Endodermal cell (in vitro differentiated cells): ENCODE measurements at places on chromosomes 12 and 14. TPM values are rescaled to one million over a fixed set of nuclear protein-coding genes. Genes with fewer than 3 reads are reported as not detected.
A peak's percentile ranks its signal among the peaks of the same experiment; 100 is the strongest.

Gene RABGGTA
- total RNA-seq, result 20.2 to 35.1 TPM (median 23.2 TPM) in 3 replicates

Gene DCAF11
- 69.8 and 71.1 TPM in 2 replicates for total RNA-seq

Gene IFT81
- total RNA-seq, result 24.3 to 29.6 TPM (median 29.0 TPM) in 3 replicates

Gene C14orf132
- total RNA-seq, result 11.3 and 12.3 TPM in 2 replicates

Gene RASSF8
- total RNA-seq, result 159 and 183 TPM in 2 replicates

Gene TAC3
- total RNA-seq, result 3.8 to 8.2 TPM (median 5.4 TPM) in 3 replicates

Gene LMNTD1
- 31.6 to 37.7 TPM (median 36.9 TPM) in 3 replicates for total RNA-seq

Gene CMA1
- not detected in 2 replicates for total RNA-seq

Gene CCDC198
- not detected in 2 replicates for total RNA-seq

Gene AQP6
- not detected in 2 replicates for total RNA-seq

Gene TAS2R9
- not detected in 3 replicates for total RNA-seq

- no peak for DNase-seq
Measured at GRCh38 chr14:77014734-77015133, 13.8 kb downstream of the IRF2BPL start.

DNA sequence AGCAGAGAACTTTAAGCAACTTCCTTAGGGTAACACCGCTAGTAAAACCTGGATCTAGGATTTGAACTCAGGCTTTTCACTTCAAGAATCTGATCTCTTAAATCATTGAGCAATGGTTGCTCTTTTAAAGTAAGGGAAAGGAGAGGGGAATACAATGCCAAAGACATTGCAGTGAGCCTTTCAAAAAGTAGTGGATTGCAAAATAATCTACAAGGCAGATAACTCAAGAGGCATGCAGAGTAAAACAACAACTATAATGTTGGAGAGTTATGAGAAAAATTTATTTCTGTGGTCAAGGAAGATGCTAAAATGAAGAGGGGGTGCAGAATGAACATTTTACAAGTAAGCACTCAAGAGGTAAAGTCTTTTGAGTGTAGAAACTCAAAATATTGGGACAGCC is 432.6 kb downstream of the C12orf50 start:
- no peak for DNase-seq

GRCh38 chr12:114134922-114135321 is 168.8 kb upstream of the RBM19 start:
- DNase-seq, result no peak

DNA sequence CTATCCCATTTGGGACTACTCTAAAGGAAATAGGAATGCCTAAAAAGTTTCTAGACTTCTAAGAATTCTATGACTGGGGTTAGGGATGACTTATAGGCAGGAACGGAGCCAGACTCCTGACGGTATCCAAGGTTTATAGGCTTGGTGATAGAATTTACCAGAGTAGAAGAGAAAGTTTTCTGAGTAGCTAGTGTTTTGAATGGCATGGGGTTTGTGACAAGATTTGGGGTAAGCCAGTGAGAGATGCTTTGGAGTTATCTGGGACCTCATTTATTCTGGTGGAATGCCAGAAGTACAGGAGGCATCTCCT is 444.6 kb downstream of the RAD51B start:
- no peak for DNase-seq

DNA sequence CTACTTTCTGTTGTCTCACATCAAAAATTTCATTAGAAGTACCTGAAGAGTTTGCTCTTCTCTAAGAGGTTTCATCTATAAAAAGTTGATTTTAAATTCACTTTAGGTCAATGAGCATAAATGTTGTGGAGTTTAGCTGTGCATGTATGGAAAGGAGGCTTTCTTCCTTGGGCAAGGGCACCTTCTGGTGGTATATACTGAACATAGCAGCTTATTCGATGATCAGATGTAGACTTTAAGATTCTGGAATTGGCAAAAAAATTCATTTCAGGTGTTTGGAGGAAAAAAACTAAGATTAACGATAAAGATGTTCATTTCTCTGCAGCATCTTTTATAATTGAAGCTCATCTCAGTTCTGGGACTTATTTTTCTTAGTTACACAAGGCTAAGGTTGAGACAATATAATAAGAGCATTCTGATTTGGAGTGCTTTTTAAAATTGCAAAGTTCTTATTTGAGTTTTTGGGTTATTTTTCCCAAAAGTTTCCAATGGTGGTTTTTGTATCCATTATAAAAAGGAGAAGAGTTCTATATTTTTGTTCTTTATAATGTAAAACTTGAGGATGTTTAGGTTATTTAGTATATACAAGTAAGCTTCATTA is 46.8 kb downstream of the TMEM117 start:
- DNase-seq, result no peak

- DNase-seq, result no peak
Measured at GRCh38 chr12:80129895-80130530, 30.7 kb downstream of the OTOGL start.

- DNase-seq, result no peak
Measured at GRCh38 chr12:105357162-105357691, 26.7 kb downstream of the C12orf75 start.

- peak; percentile 62 for DNase-seq
Measured at GRCh38 chr12:105480162-105480561, 149.7 kb downstream of the C12orf75 start.

GRCh38 chr12:127165567-127166392 is 1101.2 kb upstream of the TMEM132C start:
- peak; percentile 95 for DNase-seq

DNA sequence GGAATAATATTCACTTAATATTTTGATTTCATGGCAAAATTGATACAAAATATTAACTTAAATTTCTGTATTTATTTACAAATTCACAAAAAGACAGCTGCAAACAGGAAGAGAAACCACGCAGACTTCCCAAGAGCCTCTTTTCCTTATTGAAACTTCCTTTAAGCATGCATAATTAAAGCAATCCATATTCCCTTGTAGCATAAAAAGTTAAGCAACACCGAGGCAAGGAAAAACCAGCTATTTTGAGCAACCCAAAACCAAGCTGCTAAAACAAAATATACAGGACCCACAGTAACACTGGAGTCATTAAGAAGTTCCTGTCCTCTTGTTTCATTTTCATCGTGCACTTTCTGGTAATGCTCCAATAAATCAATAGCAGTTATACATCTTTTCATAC is 58.0 kb downstream of the EEA1 start:
- no peak for DNase-seq

GRCh38 chr12:93407054-93407962 is 29.6 kb downstream of the NUDT4 start:
- DNase-seq, result peak; percentile 44

DNA sequence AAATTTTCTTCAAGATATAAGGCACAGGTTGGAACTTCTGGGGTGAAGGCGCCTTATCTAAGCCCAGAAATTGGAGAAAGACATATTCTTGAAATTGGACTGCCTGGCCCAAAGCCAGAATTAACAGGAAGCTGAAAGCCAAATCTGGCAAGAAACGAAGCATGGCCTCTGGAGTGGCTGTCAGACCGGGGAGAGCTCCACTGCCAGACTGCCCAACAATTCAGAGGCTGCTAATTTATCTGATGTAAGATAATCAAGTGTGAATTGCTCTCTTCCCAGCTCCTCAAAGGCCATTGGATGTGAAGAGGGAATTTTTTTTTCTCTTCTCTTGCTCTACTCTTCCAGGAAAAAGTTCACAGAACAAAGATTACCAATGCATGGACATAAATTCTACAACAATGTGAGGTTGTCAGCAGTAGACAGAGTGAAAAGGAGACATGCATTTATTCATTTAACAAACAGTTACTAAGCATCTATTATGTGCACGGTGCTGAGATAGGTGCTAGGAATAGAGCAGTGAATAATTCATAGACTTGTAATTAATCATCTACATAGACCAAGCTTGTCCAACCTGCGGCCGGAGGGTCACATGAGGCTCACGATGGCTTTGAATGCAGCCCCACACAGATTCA is at the start of gene GDF3:
TSS of gene GDF3 (minus strand) at position 210 of the 632 bp plus-strand sequence. CDS start at position 163, 47 bp downstream.
- DNase-seq, result peak; percentile 87

DNA sequence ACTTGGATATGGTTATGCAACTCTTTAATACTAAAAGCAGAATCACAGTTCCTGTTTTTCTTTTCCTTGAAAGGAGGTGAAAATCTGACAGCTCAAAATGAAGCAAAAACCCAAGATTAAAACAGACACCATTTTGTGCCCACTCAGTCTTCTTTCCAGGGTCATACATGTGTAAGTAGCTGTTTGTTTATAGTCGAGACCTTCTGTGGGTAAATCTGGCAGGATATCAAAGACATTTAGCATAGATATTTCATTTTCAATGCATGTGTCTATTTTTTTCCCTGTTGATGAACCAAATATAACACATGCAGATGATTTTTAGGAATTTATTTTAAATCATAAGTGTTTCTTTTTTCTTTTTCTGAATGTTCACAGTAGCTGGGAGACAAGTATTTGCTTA is 398.8 kb downstream of the FOXG1 start:
- no peak for DNase-seq

DNA sequence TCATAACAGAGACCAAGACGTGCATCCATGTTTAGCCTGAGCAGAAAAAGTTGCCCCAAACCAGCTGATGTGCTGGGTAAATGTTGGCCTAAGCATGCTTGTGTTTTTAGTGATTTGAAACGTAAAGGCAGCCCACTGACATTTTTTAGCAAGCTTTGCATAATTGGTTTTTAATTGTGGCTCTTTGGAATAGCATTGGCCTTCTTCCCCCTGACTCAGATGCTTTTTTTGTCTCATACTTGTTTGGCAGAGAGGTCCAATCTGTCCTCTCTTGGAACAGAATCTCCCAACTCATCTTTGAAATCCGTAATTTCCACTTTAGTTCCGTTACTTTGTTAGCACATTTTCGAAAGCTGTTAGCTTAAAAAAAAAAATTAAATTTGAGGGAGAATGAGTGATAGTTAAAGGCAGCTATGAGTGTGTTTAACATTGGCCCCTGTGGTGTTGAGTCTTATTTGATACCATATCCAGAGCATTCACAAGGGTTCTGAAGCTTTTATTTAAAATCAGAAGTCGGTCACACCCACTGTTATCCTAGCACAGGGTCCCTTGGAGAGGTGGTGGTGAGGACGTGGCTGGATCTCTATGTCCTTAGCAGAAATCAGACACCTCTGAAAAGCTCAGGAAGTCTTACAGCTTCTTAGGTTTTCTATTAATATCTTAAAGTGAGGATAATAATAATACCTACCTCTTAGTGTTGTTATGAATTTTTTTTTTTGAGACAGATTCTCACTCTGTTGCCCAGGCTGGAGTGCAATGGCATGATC is 15.6 kb downstream of the JDP2 start:
- no peak for DNase-seq

- no peak for DNase-seq
Measured at GRCh38 chr12:51873251-51873994, 14.5 kb upstream of the ANKRD33 start.

GRCh38 chr12:70443062-70443673 is 77.1 kb downstream of the KCNMB4 start:
- no peak for DNase-seq

DNA sequence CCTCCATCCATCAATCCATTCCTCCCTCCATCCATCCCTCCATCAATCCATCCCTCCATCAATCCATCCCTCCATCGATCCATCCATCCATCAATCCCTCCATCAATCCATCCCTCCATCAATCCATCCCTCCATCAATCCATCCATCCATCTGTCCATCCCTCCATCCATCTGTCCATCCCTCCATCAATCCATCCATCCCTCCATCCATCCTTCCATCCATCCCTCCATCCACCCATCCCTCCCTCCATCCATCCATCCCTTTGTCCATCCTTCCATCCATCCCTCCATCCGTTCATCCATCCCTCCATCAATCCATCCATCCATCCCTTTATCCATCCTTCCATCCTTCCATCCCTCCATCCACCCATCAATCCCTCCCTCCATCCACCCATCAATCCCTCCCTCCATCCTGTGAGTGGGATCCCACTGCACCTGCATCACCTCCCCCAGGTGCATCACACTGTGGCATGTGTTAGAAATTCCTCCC is 338.1 kb upstream of the SFSWAP start:
- peak; percentile 26 for DNase-seq

DNA sequence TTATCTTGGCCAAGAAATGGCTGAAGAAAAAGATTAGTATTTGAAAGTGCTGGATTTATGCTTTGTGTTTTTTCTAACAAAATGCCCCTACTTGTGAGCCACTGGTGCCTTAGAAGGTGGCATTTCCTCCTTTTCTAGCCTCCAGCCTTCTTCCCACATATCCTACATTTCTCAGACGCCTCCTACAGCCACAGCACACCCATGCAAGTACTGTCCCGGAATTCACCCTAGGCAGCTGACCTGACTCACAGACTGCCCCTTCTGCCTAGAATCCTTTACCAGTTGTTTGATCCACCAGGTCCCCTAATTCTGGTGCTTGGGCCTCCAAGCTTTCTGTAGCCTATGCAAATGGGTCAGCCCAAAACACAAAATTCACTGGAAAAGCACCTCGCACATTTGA is 166.0 kb downstream of the FOXN3 start:
- DNase-seq, result no peak
